Lower lobe of right lung (tissue), 2 donors: ENCODE measurements at places on chromosomes 11 and 22. TPM values are rescaled to one million over a fixed set of nuclear protein-coding genes. Genes with fewer than 3 reads are reported as not detected.

GRCh38 chr11:65946655-65947054 lies 1.4 kb downstream of the TSGA10IP start:
- no peaks in the 10 kb centered on the region for H3K4me1 ChIP-seq
- no peak overlapping the region for H3K4me3 ChIP-seq
- H3K27me3 ChIP-seq: no peaks in the 10 kb centered on the region
- no peak for DNase-seq
- H3K36me3 ChIP-seq: no peaks in the 10 kb centered on the region
- no peak overlapping the region for H3K27ac ChIP-seq

The WBP2NL gene
- total RNA-seq: 1.9 TPM

GRCh38 chr11:75208446-75208845 lies 32.1 kb upstream of the TPBGL start:
- no peaks in the 10 kb centered on the region for H3K27me3 ChIP-seq
- H3K27ac ChIP-seq: no peak overlapping the region
- DNase-seq: no peak
- H3K4me3 ChIP-seq: no peak overlapping the region

The USH1C gene
- 0.30 TPM for total RNA-seq

- no peak for DNase-seq
- peak overlapping the region; percentile 80 for H3K27ac ChIP-seq
- no peaks in the 10 kb centered on the region for H3K27me3 ChIP-seq
- peaks cover 46% of the 10 kb centered on the region for H3K36me3 ChIP-seq
- H3K4me3 ChIP-seq: no peak overlapping the region
Measured at GRCh38 chr11:45856044-45856468, 8.8 kb downstream of the CRY2 start.

The MAPK8IP1 gene
- total RNA-seq: 7.3 TPM
